NCI-H2029 treated with DMSO at 0.1 percent for 48 hours (cell line): ENCODE measurements at places on chromosomes 4 and X.

DNA sequence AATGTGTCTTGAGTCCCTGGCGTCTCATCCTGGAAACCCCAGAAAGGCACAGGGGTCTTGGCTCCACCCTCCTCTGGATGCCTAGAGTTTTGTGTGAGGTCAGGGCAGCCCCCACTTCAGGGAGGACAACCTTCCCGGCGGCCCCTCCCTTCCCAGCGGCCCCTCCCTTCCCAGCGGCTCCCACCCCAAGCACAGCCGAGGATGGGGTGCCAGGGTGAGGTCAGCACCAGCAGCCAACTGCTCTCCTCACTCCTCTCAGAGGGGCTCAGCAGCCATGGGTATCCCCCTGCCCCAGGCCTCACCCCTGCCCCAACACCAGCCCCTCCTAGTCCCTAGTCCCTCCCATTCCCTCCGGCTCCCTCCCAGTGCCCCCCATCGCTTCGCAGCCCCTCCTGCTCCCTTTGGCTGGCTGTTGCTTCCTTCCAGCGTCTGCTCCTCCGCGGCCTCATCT, 17.4 kb downstream of the DGKQ start:
- DNase-seq, result no peak

- no peak for DNase-seq
Measured at GRCh38 chrX:45172890-45173289, 27.8 kb downstream of the DIPK2B start.

DNA sequence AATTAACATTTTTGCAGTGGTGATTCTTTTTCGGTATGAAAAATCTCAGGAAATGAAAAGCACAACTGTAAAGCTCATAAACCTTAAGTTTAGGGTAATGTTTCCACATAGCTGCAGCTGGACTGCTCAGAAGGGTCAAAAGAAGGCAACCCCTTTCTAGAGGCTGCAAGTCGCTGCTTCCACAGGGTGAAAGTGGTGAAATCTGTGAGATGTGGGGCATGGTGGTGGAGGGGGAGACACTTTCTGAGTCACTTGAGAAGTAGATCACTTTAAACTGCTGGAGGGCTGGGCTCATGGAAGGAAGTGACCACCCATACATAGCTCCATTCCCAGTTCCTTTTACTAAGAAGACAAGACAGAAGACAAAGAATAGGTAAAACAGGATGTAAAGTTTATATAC, 8.7 kb downstream of the SFRP2 start:
- DNase-seq, result no peak

DNA sequence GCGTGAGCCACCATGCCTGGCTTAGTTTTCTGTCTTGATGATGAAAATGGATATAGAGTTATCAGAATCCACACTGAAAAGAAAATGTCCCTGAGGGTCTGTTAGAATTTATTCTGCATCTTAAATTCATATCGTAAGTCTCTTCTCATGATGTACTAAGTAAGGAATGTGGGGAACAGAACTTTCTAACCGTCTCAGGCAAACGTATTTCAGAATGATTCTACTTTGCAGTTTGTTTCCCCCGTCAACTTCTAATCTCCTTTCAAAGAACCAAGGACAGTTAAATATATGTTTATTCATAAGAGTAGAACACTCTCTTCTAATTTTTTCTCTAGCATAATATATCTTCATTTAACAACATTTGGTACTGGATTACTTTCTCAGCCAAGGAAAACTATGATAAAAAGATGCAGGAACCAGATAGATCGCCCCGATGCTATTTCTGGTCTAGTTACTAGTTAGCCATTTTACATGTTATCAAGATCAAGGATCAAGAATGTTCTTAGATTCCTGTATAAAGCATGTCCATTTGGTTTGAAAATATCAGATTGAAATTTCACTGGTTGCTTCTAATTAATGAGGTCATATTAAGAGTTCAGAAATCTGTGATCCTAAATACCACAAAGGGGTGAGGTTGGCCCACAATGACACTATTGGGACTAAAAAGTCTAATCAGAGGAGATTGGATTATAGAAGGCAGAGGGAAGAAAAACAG, 49.5 kb downstream of the METTL14 start:
- no peak for DNase-seq

DNA sequence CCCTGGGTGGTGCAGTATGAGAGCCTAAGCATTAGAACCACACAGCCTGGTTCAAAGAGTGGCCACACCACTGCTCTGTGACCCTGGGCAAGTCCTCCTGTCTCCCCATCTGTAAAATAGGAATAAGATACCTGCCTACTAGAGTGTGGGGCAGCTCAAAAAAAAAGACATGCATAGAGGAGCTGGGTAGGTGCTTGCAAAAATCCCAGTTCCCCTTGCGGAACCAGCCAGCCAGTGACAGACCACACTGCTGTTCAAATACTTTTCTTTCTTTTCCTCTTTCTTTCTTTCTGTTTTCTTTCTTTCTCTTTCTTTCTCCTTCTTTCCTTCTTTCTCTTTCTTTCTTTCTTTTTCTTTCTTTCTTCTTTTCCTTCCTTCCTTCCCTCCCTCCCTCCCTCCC, 63.0 kb upstream of the TRIM2 start:
- no peak for DNase-seq

- no peak for DNase-seq
Measured at GRCh38 chr4:7411896-7412553, 22.7 kb downstream of the PSAPL1 start.

- no peak for DNase-seq
Measured at GRCh38 chrX:39427492-39427891, 626.2 kb downstream of the MID1IP1 start.
